ENCODE measurements at places on chromosomes 5 and 9.
A peak's percentile ranks its signal among the peaks of the same experiment; 100 is the strongest.

- no peak for DNase-seq
These were observed 17.3 kb downstream of the SPINK9 start for GRCh38 chr5:148352696-148353095.

GRCh38 chr9:84419031-84419602, 78.6 kb upstream of the SLC28A3 start:
- DNase-seq, result no peak

GRCh38 chr5:168646335-168646734, 67.2 kb upstream of the PANK3 start:
- no peak for DNase-seq

GRCh38 chr9:93225417-93225816, 41.5 kb downstream of the WNK2 start:
- DNase-seq, result no peak

DNA sequence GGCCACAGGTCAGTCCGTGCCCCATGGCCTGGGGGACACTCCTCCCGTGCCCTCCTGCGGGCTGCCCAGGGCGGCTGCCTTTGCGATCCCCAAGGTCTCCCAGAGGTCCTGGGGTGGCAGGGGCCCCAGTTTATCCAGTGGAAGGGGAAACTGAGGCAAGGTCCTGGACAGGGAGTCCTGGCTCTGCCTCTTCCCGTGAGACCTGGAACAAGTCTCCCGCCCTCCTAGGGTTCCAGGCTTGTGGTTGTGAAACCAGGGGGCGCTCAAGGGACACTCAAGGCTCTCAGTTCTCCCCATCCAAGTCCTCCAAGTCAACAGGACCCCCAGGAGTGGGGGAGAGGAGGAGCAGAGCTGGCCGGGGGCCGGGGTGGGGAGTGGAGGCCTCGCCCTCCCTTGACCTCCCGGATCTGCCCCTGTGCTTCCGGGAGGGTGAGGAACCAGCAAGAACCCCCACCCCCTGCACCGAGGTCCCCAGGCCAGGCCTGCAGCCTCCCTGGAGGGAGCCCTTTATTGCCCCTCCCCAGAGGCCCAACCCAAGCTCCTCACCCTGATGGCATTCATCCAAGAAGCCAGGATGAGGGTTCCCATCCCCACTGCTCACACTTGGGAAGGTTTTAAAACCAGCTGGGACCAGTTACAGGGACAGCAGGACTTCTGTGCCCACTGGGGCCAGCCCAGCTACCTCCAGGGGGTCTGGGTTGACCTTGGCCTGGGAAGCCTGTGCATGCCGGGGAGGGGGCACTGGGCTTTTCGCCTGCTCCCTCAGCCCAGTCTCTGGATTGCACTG, 24.7 kb upstream of the TMEM250 start:
- DNase-seq, result no peak

DNA sequence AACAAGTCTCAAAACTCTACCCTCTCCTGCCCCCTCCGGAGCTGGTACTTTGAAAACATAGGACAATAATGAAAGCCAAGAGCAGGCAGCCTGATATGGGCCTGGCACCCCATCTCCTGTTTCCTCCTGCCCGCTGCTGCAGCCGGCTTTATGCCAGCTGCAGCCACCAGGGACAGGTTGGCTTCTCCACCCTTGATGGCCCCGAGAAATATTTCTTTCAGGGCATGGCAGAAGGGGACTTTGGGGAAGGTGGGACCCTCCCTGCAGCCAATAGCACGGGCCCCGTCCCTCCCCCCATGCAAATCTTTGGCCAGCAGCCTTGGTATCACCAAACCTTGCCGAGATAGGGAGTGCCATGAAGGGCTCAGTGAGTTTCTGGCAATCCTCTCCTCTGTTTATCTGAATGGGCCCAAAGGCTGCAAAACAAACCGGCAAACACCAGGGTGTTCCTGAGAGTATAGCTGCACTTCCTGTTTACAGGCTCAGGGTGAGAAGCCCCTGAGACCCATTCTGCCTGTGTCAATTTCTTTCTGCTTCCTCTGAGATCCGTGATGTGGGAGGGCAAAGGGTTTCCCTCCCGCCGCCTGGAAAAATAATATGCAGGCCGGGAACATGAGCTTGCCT, 73.4 kb upstream of the BOD1 start:
- DNase-seq, result no peak

DNA sequence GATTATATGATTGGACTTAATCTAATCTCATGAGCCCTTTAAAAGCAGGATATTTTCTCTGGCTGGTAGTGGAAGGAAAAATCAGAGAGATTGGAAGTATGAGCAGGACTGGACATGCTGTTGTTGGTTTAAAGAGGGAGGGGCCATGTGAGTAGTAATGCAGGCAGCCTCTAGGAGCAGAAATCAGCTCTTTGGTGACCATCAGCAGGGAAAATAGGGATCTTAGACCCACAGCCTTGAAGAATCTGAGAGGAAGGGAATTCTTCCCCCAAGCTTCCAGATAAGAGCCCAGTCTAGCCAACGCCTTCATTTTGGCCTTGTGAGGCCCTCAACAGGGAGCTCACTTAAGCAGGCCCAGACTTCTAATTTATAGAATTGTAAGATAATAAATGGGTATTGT, 9.5 kb downstream of the SH3GL2 start:
- DNase-seq, result no peak

- DNase-seq, result no peak
These were observed 634.5 kb downstream of the NR2F1-AS1 start for GRCh38 chr5:92946546-92946945.

DNA sequence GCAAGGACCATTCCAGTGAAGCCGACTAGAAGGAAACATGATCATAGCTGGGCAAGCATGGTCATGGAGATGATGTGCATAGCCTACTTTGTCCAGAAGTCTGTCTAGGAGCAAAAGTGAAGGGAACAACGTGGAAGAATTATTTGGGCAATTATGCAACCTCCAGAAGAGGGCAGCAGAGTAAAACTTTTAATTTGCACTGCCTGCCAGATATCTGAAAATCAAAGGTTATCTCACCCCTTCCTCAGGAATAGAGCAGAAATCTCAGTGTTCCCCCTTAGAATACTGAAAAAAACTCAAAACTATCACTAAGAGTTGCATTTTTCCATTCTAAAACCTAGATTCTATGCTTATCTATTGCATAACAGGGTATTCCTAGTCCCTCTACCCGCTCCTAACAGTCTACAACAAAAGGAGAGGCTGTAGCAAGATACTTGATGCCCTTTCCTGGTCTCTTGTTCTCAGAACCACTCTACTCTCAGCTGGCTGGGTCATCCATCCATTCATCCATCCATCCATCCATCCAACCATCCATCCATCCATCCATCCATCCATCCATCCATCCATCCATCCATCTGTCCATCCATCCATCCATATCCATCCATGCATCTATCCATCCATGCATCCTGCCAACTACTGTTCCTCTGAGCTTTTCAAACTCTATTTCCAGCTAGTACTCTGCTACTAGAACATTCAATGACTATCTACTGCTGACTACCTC, 8.4 kb upstream of the SETD9 start:
- peak; percentile 14 for DNase-seq

GRCh38 chr9:68500457-68501381, 40.0 kb downstream of the TMEM252 start:
- peak; percentile 66 for DNase-seq

GRCh38 chr5:65395526-65396155, 86.1 kb downstream of the ADAMTS6 start:
- DNase-seq, result peak; percentile 25

GRCh38 chr9:94981723-94982090, 255.2 kb downstream of the AOPEP start:
- DNase-seq, result no peak

DNA sequence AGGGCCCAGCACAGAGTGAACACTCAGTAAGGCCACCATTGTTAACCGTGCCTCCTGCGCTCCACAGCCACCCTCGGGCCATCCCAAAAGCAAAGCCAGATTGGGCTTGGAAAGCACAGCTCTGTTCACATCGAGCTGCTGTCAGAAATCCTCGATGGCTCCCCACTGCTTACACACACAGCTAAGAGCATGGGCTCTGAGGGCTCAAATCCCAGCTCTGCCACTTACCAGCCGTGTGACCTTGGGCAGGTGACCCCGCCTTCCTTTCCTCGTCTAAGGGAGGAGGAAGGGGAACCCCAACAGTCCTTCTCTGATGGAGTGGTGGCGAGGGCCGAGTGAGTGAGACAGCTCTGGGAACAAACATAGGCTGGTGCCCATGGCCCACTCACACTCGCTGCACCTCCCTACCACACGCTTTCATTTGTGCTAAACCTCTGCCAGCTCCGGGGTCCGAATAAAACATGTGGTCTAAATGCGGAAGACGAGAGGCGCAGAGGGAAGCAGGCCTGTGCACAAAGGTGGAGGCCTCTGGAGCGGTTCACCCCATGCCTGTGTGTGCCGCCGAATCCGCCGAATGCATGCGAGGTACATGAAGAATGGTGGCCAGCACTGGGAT, 139.3 kb downstream of the PAX5 start:
- no peak for DNase-seq

DNA sequence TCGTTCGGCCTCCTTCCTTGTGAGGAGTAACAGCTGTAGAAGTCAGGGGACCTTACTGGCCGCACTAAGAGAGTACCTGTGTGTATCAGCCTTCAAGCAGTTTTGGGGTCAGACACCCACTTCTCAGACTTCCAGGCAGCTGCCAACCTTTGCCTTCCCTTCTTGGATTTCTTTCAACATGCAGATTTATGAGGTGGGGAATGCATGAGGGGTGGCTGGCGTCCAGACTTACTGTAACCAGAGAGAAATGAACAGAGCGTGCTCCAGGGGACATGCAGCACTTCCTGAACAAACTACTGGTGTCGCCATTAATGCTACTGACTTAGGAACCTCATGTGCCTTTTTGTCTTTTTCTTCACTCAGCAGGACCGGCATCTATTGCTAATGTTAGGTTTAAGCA, 46.7 kb downstream of the INSYN2B start:
- DNase-seq, result no peak

DNA sequence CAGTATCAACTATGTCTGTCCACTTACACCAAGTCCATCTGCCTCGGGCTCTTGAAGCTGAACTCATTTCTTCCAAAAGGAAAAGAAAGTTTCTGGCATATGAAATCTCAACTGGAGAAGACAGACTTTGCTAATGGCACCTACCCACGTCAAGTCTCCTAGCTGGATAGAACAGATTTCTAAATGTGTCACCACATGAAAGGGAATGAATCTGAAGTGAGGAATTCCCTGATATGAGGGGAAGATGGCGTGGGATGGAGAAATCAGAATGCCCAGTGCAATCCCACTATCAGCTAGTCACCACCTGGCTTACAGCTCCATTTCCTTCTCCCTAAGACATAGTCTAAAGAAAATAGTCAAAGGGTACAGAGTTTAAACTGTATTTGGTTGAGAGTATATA, 144.7 kb downstream of the PAPPA start:
- DNase-seq, result no peak

- DNase-seq, result no peak
These were observed 101.4 kb upstream of the IRX4 start for GRCh38 chr5:1983919-1984695.

- DNase-seq, result peak; percentile 84
These were observed 105.5 kb upstream of the PITX1 start for GRCh38 chr5:135139381-135140134.

DNA sequence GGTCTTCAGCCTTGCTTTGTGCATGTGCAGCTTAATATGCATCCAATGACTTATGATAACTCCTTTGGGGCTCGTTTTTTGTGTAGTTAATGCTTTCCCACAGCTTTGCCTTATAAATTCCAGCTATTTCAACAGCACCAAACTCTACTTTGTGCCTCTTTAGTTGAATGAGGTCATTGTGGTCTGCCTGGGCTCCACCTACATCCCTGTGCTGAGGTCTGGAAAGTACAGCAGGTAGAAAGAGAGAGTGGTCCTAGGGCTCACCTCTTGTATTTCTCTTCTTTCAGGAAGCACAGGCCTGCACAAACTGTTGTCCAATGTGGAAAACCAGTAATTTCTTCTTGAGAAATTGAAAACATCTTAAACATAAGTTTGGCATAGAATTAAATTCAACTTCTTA, 167.2 kb downstream of the XRCC4 start:
- DNase-seq, result no peak

GRCh38 chr9:33645706-33646105, 121.7 kb downstream of the ANKRD18B start:
- no peak for DNase-seq

- no peak for DNase-seq
These were observed 25.8 kb upstream of the COL15A1 start for GRCh38 chr9:98917746-98918487.

GRCh38 chr5:110268985-110269384, 457.5 kb downstream of the TMEM232 start:
- no peak for DNase-seq

GRCh38 chr9:109981091-109981490, 201.1 kb downstream of the PALM2AKAP2 start:
- no peak for DNase-seq

DNA sequence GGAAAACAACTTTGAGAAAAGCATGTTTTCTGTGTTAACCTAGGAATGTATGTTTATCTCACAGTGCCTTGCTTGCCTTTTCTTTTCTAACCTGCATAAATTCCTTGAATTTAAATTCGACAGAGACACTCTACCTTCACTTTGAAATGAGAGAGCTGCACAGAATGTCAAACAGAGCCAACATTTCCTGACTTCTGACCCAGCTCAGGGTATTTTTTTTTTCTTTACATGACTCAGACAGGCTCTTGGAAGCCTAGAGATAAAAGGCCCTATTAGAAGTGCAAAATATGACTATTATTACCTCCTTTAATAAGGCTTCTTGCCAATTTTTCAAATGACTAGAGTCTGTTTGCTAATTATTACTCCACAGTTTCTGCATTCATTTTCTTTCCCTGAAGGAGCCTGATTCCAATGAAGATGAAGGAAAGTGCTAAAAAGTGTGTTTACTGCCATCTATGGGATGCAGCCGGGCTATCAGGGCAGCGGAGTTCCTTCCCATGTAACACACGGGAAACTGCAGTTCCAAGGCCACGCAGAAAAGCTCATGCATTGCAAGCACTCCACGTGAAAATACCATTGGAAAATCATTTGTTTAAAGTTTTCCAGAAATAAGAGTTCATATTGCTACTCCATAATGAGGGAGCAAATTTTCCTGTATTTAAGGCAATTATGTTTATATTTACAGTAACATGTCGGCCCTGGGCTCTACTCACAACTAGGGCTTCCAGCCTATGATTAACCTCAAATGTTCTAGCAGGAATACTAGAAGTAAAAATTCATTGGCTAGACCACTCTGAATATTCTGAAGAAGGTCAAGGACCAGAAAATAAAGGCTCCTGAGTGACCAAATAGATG, 485.6 kb downstream of the ZSWIM6 start:
- peak; percentile 34 for DNase-seq

DNA sequence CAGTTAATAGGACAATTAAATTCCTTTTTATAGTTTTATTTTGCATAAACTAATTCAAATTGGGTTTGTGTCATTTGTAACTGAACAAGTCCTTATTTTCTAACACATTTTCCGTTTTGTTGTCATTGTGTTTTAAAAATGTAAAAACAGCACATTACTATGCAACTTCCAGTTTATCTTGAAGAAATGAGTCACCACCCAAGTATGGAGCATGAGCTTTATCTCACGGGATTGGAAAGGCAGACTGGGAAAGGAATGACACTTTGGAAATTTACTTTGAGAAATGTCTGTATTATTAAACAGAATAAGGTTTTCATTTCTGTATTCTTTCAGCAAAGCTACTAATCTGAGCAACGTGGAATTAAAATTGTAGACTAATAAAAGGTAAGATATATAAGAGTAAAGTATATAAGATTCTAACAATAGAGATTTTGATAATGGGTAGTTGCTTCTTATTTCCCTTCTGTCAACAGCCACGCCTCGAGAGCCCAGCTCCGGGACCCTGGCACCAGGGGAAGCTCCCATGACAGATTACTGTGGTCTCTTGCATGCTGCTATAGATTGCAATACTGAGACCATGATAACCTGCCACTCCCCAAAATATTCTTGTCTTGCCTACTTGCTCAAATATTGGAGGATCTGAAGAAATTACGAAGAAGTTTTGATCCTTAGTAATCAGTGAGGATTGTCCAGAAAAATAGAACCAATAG, 433.1 kb downstream of the CHSY3 start:
- peak; percentile 79 for DNase-seq
